ENCODE measurements at places on chromosomes 2 and 18. TPM values are rescaled to one million over a fixed set of nuclear protein-coding genes. Genes with fewer than 3 reads are reported as not detected.

- peak; percentile 41 for DNase-seq
- H3K36me3 ChIP-seq: no peaks in the 10 kb centered on the region
- H3K4me3 ChIP-seq: no peak overlapping the region
- H3K27ac ChIP-seq: no peak overlapping the region
- peaks cover 17% of the 10 kb centered on the region for H3K4me1 ChIP-seq
- peaks cover 6% of the 10 kb centered on the region for H3K27me3 ChIP-seq
Measured at GRCh38 chr2:230889911-230890601, 25.3 kb downstream of the ITM2C start.

DNA sequence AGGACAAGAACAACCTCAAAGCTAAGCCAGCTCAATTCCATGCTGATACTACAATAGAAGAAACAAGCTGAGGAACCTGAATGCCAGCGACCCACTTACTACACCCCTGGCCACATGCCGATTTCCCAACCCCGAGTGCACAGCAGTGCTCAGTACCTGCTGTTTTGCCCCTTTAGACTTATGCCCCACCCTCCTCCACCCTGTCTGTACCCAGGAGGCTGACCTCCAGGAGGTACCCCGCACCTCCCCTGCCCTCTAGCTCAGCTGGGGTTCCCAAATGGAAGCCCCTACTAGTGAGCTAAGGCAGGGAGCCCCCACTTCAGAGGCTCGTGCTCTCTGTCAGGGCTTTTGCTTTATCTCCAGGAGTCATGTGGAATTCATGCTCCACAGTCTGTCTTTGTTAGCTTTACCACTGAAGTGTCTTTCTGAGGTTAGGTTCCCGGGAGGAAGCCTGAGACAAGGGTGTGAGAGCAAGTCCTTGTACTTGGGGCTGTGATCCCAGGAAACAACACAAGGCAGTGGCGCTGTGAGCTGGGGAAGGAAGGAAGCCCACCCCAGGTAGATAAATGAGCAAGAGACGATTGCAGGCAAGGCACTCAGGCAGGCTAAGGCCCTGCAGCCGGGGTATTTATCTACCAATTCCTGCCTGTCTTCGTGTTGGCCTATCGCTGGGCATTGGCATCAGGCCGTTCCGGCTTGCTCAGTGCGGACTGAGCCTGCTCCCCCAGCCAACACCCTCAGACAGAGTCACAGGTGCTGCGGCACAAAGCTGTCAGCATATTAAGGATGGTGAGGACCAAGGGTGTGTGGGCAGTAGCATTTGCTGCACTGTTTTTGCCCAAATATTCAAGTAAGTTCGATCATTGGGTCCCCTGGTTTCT is 220.5 kb downstream of the CYP26B1 start:
- no peaks in the 10 kb centered on the region for H3K36me3 ChIP-seq
- H3K4me1 ChIP-seq: no peaks in the 10 kb centered on the region
- H3K27me3 ChIP-seq: no peaks in the 10 kb centered on the region
- no peak overlapping the region for H3K27ac ChIP-seq
- H3K4me3 ChIP-seq: no peak overlapping the region
- DNase-seq: peak; percentile 60

DNA sequence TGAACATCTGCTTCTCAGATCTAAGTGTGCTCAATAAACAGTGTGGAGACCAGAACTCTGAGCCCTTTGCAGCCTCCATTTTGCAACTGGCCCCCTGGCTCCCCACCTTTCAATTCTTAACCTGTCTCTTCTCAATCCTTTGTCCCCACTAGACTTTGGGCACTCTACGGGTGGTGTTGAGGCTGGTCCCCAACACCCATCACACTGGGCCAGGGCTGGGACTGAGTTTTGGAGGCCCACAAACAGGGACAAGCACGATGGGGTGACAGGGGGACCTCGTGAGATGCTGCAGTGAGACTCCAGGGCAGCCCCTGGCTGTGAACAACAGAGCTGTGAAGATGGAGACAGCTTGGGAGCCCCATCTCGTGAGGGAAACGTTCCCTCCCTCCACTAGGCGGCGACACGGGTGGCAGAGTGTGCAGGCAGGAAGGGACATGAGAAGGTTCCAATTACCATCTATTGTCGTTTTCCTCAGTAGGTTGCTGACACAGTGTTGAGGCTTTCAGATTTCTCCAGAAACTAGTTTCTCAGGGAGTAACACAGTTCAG is 1.2 kb downstream of the ANKMY1 start:
- no peak overlapping the region for H3K27ac ChIP-seq
- peak; percentile 89 for DNase-seq
- H3K36me3 ChIP-seq: peaks cover 9% of the 10 kb centered on the region
- peaks cover 31% of the 10 kb centered on the region for H3K4me1 ChIP-seq
- H3K27me3 ChIP-seq: no peaks in the 10 kb centered on the region

- no peak for DNase-seq
- H3K4me3 ChIP-seq: no peak overlapping the region
- no peaks in the 10 kb centered on the region for H3K36me3 ChIP-seq
- H3K27me3 ChIP-seq: no peaks in the 10 kb centered on the region
- peaks cover 22% of the 10 kb centered on the region for H3K4me1 ChIP-seq
Measured at GRCh38 chr2:38626326-38627035, 23.8 kb upstream of the HNRNPLL start.

DNA sequence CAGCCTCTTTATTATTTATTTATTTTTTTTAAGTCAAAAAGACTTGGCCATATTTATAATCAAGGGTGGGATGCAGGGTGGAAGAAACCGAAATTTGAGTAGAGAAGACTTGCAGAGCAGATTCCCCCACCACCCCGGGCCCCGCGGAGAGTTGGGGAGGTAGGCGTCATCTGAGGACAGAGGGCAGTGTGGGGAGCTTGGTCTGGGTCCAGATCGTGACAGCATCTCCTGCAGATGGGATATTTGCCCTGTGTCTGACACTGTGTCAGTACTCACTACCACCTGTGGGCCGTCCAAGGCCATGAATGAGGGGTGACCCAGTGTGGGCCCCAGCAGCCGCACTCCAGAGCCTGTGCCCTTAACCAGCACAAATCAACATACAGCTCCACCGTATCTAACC is 10.5 kb upstream of the PRELID3A start:
- H3K27me3 ChIP-seq: peaks cover 4% of the 10 kb centered on the region
- H3K4me3 ChIP-seq: no peak overlapping the region
- H3K36me3 ChIP-seq: no peaks in the 10 kb centered on the region
- H3K27ac ChIP-seq: no peak overlapping the region

- no peaks in the 10 kb centered on the region for H3K27me3 ChIP-seq
- H3K27ac ChIP-seq: peak overlapping the region; percentile 24
- H3K4me3 ChIP-seq: no peak overlapping the region
Measured at GRCh38 chr2:230781130-230781797, 68.6 kb downstream of the CAB39 start.

DNA sequence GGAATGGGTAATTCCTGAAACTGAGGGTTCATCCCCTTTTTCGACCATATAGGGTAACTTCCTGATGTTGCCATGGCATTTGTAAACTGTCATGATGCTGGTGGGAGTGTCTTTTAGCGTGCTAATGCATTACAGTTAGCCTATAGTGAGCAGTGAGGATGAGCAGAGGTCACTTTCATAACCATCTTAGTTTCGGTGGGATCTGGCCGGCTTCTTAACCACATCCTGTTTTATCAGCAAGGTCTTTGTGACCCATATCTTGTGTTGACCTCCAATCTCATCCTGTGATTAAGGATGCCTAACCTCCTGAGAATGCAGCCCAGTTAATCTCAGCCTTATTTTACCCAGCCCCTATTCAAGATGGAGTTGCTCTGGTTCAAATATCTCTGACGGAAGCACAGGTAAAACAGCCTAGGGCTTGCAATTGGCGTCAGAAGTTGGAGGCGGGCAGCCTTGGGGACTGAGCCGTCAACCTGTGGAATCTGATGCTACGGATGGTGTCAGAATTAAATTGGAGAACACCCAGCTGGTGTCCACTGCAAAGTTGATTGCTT is 19.5 kb downstream of the RALBP1 start:
- H3K4me3 ChIP-seq: no peak overlapping the region
- peak overlapping the region; percentile 16 for H3K27ac ChIP-seq
- no peak for DNase-seq
- peaks cover 21% of the 10 kb centered on the region for H3K4me1 ChIP-seq
- H3K27me3 ChIP-seq: no peaks in the 10 kb centered on the region
- H3K36me3 ChIP-seq: no peaks in the 10 kb centered on the region

DNA sequence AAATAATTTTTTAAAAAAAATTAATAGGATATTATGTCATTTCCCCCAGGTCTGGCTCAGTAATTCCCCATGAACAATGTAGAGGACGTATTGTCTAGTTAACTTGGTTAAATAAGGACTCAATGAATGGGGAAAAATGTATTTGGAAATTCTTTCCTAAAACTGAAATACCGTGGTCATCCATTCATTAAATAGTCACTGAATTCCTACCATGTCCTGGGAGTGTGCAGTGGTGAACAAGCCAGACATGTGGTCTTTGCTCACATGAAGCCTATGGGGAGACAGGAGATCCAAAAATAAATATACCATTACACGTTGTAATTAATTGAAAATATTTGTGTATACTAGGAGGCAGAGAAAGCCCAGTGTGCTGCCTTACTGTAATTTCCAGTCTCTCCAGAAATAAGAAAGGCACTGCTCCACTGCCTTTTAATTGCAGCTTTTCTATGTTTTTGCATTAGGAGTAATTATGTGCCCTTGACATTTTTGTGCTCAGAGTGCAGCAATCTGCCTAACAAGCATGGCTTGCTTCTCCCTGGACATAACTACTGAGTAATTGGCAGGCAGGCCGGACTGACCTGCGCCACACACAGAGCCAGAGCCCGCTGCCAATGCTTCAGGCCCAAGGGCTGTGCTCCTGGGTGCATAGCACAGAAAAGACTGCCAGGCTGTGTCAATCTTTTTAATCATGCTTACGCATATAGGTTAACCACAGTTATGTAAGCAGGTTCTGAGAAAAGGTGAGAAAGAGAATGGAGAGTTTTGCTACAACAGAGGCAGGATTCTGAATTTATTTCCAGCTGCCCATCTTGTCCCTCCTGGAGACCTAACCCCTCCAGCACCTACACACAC is 22.2 kb upstream of the TTC39C start:
- H3K27me3 ChIP-seq: no peaks in the 10 kb centered on the region
- no peak for DNase-seq
- no peak overlapping the region for H3K4me3 ChIP-seq
- H3K36me3 ChIP-seq: no peaks in the 10 kb centered on the region
- no peaks in the 10 kb centered on the region for H3K4me1 ChIP-seq
- H3K27ac ChIP-seq: peak overlapping the region; percentile 58

DNA sequence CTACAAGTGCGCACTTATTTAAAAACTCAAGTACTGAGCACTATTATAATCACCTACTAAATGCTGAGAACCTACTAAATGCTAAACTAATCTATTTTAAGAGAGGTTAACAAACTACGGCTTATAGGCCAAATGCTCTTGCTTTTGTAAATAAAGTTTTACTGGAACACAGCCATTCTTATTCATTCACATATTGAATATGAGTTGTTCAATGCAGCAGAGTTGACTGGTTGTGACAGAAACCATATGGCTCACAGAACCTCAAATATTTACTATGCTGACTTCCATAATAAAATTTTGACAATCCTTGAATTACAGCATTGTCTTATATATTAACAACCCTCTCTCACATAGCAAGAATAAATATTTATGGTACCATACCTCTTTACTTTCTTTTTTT is 103.2 kb downstream of the ZNF521 start:
- peaks cover 7% of the 10 kb centered on the region for H3K4me1 ChIP-seq
- no peaks in the 10 kb centered on the region for H3K27me3 ChIP-seq
- H3K27ac ChIP-seq: no peak overlapping the region
- no peak overlapping the region for H3K4me3 ChIP-seq

DNA sequence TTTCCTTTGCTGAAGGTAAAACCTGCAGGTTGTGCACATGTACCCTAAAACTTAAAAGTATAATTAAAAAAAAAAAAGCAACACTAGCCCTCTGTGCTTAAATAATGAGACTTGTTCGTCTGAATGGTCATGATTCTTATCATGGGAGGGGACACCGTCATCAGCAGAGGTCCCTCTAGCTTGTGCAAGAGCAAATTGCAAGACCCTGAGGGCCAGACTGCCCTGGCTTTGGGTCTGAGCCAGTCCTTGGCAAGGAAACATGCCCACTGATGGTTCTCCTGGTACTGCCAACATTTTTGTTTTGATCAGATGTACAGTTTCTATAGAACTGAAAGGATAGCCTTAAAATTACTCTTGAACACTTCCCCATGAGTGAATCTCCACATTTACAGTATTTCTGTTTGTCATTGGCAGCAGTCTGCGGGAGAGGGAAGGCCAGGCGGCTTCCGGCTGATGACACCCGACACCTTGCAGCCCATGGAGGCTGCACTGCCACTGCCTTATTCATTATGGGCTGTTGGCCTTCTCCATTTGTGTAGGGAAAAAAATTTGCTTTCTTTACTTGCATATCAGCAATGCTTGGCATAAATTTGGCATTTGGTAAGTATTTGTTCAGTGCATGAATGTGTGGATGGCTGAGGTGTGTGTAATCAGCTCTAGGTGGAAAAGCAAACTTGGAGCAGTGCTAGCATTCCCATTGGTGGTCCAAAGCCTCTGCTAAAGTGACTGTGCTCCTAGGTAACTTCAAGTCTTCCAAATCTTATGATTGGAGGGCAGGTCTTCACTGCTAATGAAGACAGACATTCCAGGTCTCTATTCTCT is 161.6 kb upstream of the ALKAL2 start:
- no peaks in the 10 kb centered on the region for H3K27me3 ChIP-seq
- no peaks in the 10 kb centered on the region for H3K36me3 ChIP-seq
- H3K27ac ChIP-seq: no peak overlapping the region
- H3K4me3 ChIP-seq: no peak overlapping the region
- no peaks in the 10 kb centered on the region for H3K4me1 ChIP-seq

DNA sequence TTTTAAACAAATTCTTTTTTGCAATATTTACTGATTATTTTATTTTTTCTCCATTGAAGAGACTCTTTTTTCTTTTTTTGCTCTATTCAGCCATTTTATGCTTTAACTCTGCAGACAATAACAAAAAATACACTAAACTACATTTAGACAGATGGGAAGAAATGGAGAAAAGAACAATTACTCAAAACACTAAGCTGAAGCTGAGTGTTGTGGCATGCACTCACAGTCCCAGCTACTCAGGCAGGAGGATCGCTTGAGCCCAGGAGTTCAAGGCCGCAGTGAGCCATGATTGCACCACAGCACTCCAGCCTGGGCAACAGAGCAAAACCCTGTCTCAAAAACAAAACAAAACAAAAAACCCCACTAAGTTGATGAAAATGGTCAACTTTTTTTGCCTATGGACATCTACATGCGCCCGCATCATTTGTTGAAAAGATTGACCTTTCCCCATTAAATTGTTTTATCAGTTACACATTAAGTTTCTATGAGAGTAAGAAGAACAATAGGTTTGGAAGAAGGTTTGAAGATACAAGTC is 43.0 kb downstream of the E2F6 start:
- H3K27ac ChIP-seq: no peak overlapping the region
- H3K4me3 ChIP-seq: no peak overlapping the region
- H3K36me3 ChIP-seq: no peaks in the 10 kb centered on the region
- H3K27me3 ChIP-seq: no peaks in the 10 kb centered on the region
- no peaks in the 10 kb centered on the region for H3K4me1 ChIP-seq

- H3K36me3 ChIP-seq: no peaks in the 10 kb centered on the region
- H3K27ac ChIP-seq: no peak overlapping the region
- no peak for DNase-seq
Measured at GRCh38 chr2:238650536-238650935, 197.3 kb upstream of the TWIST2 start.

- H3K27ac ChIP-seq: no peak overlapping the region
Measured at GRCh38 chr2:3348767-3349166, 28.9 kb downstream of the EIPR1 start.

LAMA1 gene
- polyA plus RNA-seq: 0.52 TPM

EPHA4 gene
- 1.4 TPM for polyA plus RNA-seq

PAPOLG gene
- polyA plus RNA-seq: 6.0 TPM

Data from spleen (tissue), 13 donors.